ENCODE measurements at places on chromosomes 2 and 18. TPM values are rescaled to one million over a fixed set of nuclear protein-coding genes. Genes with fewer than 3 reads are reported as not detected.
A peak's percentile ranks its signal among the peaks of the same experiment; 100 is the strongest.

- H3K36me3 ChIP-seq, result no peaks in the 10 kb centered on the region
- H3K4me3 ChIP-seq, result no peak overlapping the region
- H3K4me1 ChIP-seq, result peaks cover 2% of the 10 kb centered on the region
Observed at GRCh38 chr2:160721089-160722040, 227.8 kb upstream of the RBMS1 start.

GRCh38 chr2:129738799-129739198 is 240.7 kb upstream of the RAB6C start:
- no peak overlapping the region for H3K4me3 ChIP-seq
- H3K36me3 ChIP-seq, result no peaks in the 10 kb centered on the region
- DNase-seq, result no peak

DNA sequence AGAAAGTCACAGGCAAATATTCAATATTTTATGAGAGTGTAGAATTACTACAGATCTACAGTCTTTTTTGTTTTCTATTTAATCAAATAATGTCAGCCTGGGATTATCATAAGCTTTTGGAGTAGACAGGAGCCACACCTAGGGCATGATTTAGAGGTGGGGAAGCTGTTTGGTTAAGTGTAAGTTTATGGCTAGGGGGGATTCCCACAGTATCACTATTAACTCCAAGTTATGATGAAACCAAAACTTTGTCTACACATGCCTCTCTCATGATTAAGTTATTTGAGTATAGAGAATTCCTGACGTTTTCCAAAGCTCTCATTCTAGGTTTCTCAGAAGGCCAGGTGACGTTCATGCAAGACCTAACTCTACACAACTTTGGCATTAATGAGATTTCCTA is 2.1 kb downstream of the SERPINB10 start:
- no peaks in the 10 kb centered on the region for H3K27me3 ChIP-seq
- H3K27ac ChIP-seq, result no peak overlapping the region
- no peaks in the 10 kb centered on the region for H3K36me3 ChIP-seq
- H3K4me3 ChIP-seq, result no peak overlapping the region

GRCh38 chr2:54673501-54673998 is 49.9 kb upstream of the EML6 start:
- H3K4me1 ChIP-seq, result peaks cover 23% of the 10 kb centered on the region
- H3K4me3 ChIP-seq, result no peak overlapping the region
- H3K27me3 ChIP-seq, result no peaks in the 10 kb centered on the region
- peak overlapping the region; percentile 17 for H3K27ac ChIP-seq
- DNase-seq, result no peak

DNA sequence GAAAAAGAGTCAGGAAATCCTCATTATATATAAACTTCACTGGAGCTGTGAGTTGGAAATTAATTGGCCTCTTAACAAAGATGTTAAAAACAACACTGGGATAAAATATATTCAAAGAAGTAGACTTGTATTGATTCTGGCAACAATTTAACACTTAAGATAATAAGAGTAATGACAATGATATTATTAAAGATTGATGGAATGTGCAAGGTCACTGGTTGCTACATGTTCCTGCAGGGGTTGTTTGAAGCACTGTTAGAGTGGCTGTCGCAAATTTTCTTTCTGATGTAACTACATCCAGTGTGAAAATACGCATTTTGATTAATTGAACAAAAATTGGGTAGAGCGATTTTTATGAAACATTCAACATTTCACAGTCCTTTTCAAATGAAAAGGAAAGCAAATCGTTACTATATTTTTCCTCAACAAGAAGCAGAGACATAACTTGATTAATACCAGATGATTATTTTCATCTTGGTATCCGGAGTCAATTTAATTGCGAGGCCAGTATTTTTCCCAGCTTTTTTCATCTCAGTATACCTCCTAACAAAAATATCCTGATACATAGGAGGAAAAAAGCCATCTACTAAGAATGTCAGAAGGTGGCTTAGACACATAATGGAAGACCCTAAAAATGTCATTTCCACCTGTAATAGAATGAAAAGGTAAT is 6.1 kb downstream of the PTGR3 start:
- H3K27me3 ChIP-seq, result no peaks in the 10 kb centered on the region
- H3K27ac ChIP-seq, result peak overlapping the region; percentile 48
- peaks cover 7% of the 10 kb centered on the region for H3K36me3 ChIP-seq
- H3K4me1 ChIP-seq, result peaks cover 16% of the 10 kb centered on the region
- peak overlapping the region; percentile 14 for H3K4me3 ChIP-seq
- no peak for DNase-seq

DNA sequence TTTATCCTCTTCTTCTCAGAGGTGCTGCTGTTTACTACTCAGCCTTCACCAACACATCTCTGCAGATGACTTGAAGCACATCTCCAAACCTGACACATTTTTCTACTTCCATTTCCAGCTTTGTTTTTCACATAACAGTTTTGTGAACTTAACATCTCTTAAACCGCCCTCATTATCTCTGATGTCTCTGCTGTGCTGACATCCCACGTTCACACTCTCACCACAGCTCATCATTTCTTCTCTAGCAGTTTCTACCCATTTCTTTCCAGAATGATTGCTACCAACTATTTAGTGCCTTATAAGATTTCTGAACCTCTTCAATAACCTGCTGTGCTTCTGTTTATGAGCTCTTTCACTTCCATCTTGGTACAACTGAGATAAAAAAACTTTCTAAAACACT is 238.0 kb downstream of the PTPRM start:
- H3K36me3 ChIP-seq, result no peaks in the 10 kb centered on the region
- H3K4me3 ChIP-seq, result no peak overlapping the region
- H3K4me1 ChIP-seq, result no peaks in the 10 kb centered on the region
- DNase-seq, result no peak
- H3K27me3 ChIP-seq, result no peaks in the 10 kb centered on the region

- no peaks in the 10 kb centered on the region for H3K4me1 ChIP-seq
- H3K27me3 ChIP-seq, result no peaks in the 10 kb centered on the region
- no peak overlapping the region for H3K27ac ChIP-seq
- H3K4me3 ChIP-seq, result no peak overlapping the region
- DNase-seq, result peak; percentile 75
- H3K36me3 ChIP-seq, result no peaks in the 10 kb centered on the region
Observed at GRCh38 chr18:28189400-28190239, 12.7 kb upstream of the CDH2 start.

GRCh38 chr18:57811477-57812125 is 8.5 kb upstream of the ATP8B1 start:
- no peak overlapping the region for H3K4me3 ChIP-seq
- peak; percentile 65 for DNase-seq
- H3K27me3 ChIP-seq, result no peaks in the 10 kb centered on the region
- no peaks in the 10 kb centered on the region for H3K36me3 ChIP-seq
- H3K4me1 ChIP-seq, result peaks cover 9% of the 10 kb centered on the region
- H3K27ac ChIP-seq, result no peak overlapping the region

- DNase-seq, result no peak
- H3K27me3 ChIP-seq, result no peaks in the 10 kb centered on the region
- no peaks in the 10 kb centered on the region for H3K36me3 ChIP-seq
- H3K4me3 ChIP-seq, result no peak overlapping the region
- H3K27ac ChIP-seq, result no peak overlapping the region
Observed at GRCh38 chr2:129379411-129379810, 600.1 kb upstream of the RAB6C start.

GRCh38 chr2:56522605-56523089 is 338.9 kb downstream of the CCDC85A start:
- no peaks in the 10 kb centered on the region for H3K27me3 ChIP-seq
- DNase-seq, result peak; percentile 9
- no peaks in the 10 kb centered on the region for H3K4me1 ChIP-seq
- H3K36me3 ChIP-seq, result no peaks in the 10 kb centered on the region

GRCh38 chr2:172427256-172427989 is at the start of gene ITGA6:
Gene ITGA6 (plus strand): TSS chr2:172427586.
- peak within 1 kb of the TSS; percentile 31 for H3K27ac ChIP-seq
- H3K4me1 ChIP-seq, result peaks cover 4% of the 10 kb centered on the region
- peak within 1 kb of the TSS; percentile 65 for H3K4me3 ChIP-seq
- peak; percentile 50 for DNase-seq
- no peaks in the 10 kb centered on the region for H3K36me3 ChIP-seq
- H3K27me3 ChIP-seq, result no peaks in the 10 kb centered on the region

DNA sequence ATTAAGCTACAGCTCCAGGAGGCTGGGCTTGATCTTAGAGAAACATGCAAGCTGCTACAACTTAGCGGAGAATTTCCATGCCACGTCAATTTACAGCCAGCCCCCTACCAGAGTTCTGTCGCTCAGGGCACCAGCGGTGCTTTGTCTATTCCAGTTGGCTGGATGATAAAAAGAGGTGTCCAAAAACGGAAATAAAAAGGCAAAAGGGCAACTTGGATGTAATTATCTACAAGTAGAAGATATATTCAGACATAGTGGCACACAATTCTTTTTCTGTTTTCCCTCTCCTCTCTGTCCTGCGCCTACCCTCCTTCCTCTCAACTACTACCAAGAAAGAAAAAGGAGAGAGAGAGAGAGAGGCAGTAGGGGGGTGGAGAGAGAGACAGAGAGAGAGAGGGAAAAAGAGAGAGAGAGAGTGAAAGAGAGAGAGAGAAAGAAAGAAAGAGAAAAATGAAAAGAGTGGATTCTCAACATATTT is 363 bp upstream of the RFTN2 start:
- H3K4me3 ChIP-seq, result peak overlapping the region; percentile 45
- no peaks in the 10 kb centered on the region for H3K4me1 ChIP-seq
- peak; percentile 85 for DNase-seq
- peak overlapping the region; percentile 55 for H3K27ac ChIP-seq

DNA sequence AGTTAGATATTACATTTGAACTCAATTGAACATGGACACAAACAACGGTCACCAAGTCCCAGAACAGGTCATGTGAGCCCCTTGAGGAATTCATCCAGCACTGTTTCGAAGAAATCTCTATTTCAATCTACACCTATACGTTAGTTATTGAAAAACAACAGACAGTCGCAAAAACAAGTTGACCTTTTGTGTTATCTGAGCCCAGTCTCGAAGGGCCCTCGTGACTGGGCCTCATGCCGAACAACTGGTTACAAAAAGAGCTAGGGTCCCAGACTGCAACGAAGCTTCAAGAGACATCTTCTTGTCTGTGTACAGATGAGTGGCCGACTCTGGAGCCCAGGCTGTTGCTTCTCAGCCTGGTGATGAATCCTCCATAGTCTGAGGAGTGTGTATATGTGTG is 5.3 kb upstream of the DSG2 start:
- no peak overlapping the region for H3K4me3 ChIP-seq
- no peak overlapping the region for H3K27ac ChIP-seq
- H3K36me3 ChIP-seq, result no peaks in the 10 kb centered on the region
- peaks cover 6% of the 10 kb centered on the region for H3K27me3 ChIP-seq
- no peak for DNase-seq

DNA sequence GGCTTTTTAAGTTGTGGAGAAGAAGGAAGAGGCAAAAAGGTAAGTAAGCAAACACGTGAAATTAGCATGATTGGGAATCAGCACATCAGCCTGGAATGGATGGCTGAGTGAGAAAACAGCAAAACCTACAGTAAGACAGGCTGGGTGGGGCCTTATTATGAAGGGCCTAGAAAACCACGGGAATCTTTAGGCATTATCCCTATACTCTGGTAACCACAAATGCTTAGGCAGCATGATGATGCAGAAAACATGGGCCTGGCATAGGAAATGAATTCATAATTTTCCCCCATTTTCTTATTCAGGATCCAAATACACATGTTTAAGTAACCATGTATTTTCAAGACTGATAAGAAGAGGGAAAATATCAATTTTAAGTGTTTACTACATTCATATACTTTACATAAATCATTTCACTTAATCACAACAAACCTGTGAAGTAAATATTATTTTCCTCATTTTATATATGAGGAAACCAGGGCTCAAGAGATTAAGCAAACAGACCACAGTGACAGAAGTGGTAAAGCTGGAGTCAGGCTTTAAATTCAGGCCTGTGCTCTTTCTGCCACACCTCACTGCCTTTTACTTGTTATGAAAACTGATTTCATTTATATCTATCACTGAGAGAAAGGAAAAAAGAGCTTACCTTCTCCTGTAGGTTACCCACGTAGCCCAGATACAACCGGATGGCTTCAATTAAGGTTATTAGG is 4.0 kb downstream of the TMEM17 start:
- peak overlapping the region; percentile 73 for H3K27ac ChIP-seq
- DNase-seq, result peak; percentile 82
- peaks cover 4% of the 10 kb centered on the region for H3K4me1 ChIP-seq
- no peaks in the 10 kb centered on the region for H3K36me3 ChIP-seq

- H3K36me3 ChIP-seq, result peaks cover 19% of the 10 kb centered on the region
- no peak for DNase-seq
- peak overlapping the region; percentile 96 for H3K27ac ChIP-seq
- peaks cover 4% of the 10 kb centered on the region for H3K4me1 ChIP-seq
Observed at GRCh38 chr2:19348692-19349091, 9.7 kb downstream of the OSR1 start.

GRCh38 chr2:168851674-168852320 is 38.4 kb downstream of the SPC25 start:
- peak; percentile 66 for DNase-seq
- no peak overlapping the region for H3K4me3 ChIP-seq
- no peak overlapping the region for H3K27ac ChIP-seq
- no peaks in the 10 kb centered on the region for H3K36me3 ChIP-seq
- no peaks in the 10 kb centered on the region for H3K4me1 ChIP-seq
- no peaks in the 10 kb centered on the region for H3K27me3 ChIP-seq

DNA sequence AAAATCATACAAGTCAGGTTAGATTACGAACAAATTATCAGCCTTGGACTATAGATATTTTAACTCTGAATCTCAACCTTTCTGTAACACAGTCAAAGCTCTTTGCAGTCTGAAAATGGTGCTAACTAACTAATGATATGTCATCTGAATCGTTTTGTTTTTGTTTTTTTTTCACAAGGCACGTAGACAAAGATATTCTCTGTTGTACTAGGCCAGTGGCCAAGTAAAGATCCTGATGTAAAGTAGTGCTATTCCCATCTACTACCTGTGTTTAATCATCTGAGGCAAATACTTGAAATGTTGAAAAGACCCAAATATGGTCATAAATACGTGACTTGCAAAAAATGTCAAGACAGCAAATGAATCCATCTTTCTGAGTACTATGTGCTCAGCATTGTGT is 65.7 kb downstream of the REL start:
- no peak for DNase-seq
- H3K36me3 ChIP-seq, result no peaks in the 10 kb centered on the region
- no peak overlapping the region for H3K27ac ChIP-seq

DNA sequence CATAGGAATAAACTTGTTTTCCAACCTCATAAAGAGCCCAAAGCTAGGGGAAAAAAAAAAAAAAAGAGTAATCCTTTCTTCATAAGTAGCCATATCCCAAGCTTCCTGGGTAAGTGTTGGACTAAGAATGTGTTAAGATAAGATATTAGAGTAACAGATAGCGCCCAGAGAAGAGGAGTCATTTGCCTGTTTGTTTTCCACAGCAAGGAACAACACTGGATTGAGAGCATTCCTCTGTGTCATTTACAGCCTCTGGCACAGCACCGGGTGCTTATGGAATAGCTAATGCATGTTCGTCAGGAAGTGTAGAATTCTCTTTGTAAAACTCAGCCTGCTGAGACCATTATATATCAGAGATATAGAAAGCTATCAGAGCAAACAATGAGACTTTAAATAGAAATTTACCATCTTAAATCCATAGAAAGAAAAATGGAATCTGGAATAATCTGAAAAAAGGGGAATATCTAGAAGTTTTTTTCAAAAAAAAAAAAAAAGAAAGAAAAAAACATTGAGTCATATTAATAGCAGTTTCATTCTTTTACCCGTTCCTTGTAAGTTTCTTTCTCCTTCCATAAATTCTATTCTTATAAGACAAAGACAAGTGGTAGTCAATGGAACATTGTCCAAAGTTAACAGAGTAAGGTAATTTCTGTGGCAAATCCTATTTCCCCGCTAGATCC is 37.6 kb downstream of the LRP2 start:
- H3K36me3 ChIP-seq, result no peaks in the 10 kb centered on the region
- no peak overlapping the region for H3K4me3 ChIP-seq
- H3K27me3 ChIP-seq, result no peaks in the 10 kb centered on the region
- no peak for DNase-seq
- no peak overlapping the region for H3K27ac ChIP-seq
- H3K4me1 ChIP-seq, result no peaks in the 10 kb centered on the region

The IL1R2 gene
- polyA plus RNA-seq, result 0.51 TPM

The CYP27A1 gene
- 16.2 TPM for polyA plus RNA-seq

The NTSR2 gene
- not detected for polyA plus RNA-seq

The HDHD2 gene
- polyA plus RNA-seq, result 14.2 TPM

The RANBP2 gene
- 17.2 TPM for polyA plus RNA-seq

The METTL5 gene
- 52.9 TPM for polyA plus RNA-seq

The EHBP1 gene
- polyA plus RNA-seq, result 191 TPM
